ENCODE measurements at places on chromosomes 16 and 17. TPM values are rescaled to one million over a fixed set of nuclear protein-coding genes. Genes with fewer than 3 reads are reported as not detected.

DNA sequence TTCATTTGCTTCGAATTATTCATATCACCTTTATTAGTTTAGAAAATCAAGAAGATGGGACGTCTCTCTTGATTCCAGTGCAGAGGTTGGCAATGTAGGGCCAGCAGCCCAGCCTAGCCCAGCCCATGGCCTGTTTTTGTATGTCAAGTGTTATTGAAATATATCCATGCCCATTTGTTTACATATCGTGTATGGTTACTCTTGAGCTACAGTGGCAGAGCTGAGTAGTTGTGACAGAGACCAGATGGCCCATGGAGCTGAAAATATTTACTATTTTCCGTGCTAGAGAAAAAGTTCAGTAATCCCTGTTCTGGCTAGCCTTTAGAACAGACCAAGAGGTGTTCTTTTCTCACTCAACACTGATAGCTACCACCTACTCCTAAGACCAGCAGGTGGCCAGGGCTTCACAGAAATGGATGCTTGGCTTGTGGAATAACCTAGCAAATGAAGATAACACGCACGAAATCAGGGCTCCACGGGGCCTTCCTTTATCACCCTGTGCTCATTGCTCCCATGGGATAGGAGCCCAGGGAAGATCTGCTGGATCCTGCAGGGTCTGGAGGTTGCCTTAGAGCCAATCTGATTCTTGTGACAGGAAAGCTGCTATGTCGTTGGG is 123.2 kb upstream of the ANKFN1 start:
- no peaks in the 10 kb centered on the region for H3K4me1 ChIP-seq
- no peaks in the 10 kb centered on the region for H3K27me3 ChIP-seq
- DNase-seq: no peak
- no peak overlapping the region for H3K4me3 ChIP-seq
- no peak overlapping the region for H3K27ac ChIP-seq

PRSS21 gene
- total RNA-seq: not detected

PARD6A gene
- total RNA-seq: 5.6 TPM

CEP112 gene
- total RNA-seq: 8.1 TPM

- H3K36me3 ChIP-seq: peaks cover 3% of the 10 kb centered on the region
- H3K27me3 ChIP-seq: no peaks in the 10 kb centered on the region
- no peak for DNase-seq
- no peak overlapping the region for H3K27ac ChIP-seq
These were observed 39.1 kb downstream of the PSME3IP1 start for GRCh38 chr16:57146735-57147134.

- H3K4me1 ChIP-seq: no peaks in the 10 kb centered on the region
- no peak overlapping the region for H3K4me3 ChIP-seq
- peaks cover 32% of the 10 kb centered on the region for H3K36me3 ChIP-seq
- no peak overlapping the region for H3K27ac ChIP-seq
- DNase-seq: no peak
These were observed 7.5 kb downstream of the ASPSCR1 start for GRCh38 chr17:81984773-81985410.

CD300LG gene
- total RNA-seq: 11.8 TPM

RHBDL1 gene
- total RNA-seq: 1.3 TPM

NPIPA8 gene
- total RNA-seq: 10.2 TPM

DNA sequence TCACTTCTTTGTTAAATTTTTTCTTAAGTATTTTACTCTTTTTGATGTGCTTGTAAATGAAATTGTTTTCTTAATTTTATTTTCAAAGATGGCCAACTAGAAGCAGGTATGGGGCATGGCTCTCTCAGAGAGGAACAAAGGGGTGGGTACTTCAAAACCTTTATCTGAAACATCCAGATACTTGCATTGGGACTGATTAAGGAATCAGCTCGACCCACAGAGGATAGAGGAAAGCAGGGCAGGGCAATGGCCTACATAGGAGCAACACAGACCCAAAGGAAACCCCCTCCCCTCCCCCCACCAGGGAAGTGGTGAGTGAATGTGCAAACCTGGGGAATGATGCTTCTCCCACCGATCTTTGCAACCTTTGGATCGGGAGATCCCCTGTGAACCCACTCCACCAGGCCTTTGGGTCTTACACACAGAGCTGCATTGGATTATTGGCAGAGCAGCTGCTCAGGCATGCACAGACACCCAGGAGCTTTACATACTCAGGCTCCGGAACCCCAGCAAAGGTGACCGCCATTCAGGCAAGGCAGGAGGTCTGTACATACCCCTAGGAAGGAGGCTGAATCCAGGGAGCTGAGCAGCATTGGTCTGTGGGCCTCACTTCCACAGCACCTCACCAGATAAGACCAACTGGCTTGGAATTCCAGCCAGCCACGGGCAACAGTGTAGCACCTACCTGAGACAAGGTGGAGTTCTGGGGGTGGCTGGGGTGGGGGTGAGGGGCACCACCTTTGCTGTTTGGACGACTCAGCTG is 3.0 kb upstream of the CCR7 start:
- no peaks in the 10 kb centered on the region for H3K36me3 ChIP-seq
- DNase-seq: no peak

DNA sequence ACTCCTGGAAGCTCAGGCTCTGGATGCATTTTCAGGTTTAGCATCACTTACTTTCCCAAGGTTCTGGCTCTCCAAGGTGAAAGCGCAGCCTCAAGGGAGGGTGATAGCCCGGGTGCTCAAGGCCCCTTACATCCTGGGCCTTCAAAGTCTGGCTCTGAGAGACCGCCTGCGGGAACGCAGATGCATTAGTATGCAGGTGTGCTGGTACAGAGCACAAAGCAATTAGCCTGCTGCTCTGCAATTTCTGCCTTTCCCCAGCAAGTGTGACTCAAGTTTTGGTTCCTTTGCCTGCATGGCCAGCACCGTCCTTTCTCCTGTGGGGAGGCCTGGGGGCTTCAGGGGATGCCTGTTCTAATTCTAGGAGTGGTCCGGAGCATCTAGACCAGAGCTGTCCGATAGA is 116.2 kb downstream of the AATF start:
- no peak for DNase-seq
- H3K4me1 ChIP-seq: no peaks in the 10 kb centered on the region
- no peaks in the 10 kb centered on the region for H3K27me3 ChIP-seq
- H3K27ac ChIP-seq: no peak overlapping the region

- peak overlapping the region; percentile 68 for H3K27ac ChIP-seq
- peak; percentile 76 for DNase-seq
- H3K27me3 ChIP-seq: no peaks in the 10 kb centered on the region
- peaks cover 7% of the 10 kb centered on the region for H3K36me3 ChIP-seq
- peaks cover 3% of the 10 kb centered on the region for H3K4me1 ChIP-seq
- H3K4me3 ChIP-seq: no peak overlapping the region
These were observed 14.9 kb downstream of the TFAP4 start for GRCh38 chr16:4257646-4258556.

GRCh38 chr16:21953541-21953902 is 361 bp downstream of the UQCRC2 start:
- peak overlapping the region; percentile 97 for H3K27ac ChIP-seq
- peaks cover 46% of the 10 kb centered on the region for H3K4me1 ChIP-seq
- peak overlapping the region; percentile 76 for H3K4me3 ChIP-seq
- peaks cover 26% of the 10 kb centered on the region for H3K36me3 ChIP-seq
- H3K27me3 ChIP-seq: no peaks in the 10 kb centered on the region

DNA sequence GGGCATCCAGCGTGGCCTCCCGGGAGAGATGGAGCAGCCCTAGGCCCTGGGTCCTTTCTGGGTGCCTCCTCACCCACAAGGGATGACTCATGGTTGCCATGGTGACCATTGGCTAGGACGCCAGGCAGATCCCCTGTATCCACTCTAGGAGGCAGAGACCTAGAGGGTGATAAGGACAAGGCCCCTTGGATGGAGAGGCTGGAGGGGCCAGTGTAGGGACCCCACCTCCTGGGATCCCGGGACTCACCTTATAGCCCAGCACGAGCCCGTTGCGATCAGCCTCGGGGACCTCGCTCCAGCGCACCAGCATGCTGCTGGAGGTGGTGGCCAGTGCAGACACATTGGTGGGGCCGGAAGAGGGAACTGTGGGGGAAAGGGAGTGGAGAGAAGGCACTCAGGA is 82.2 kb upstream of the CDC42EP4 start:
- no peak overlapping the region for H3K4me3 ChIP-seq
- H3K36me3 ChIP-seq: no peaks in the 10 kb centered on the region
- no peak overlapping the region for H3K27ac ChIP-seq
- no peaks in the 10 kb centered on the region for H3K27me3 ChIP-seq
- no peaks in the 10 kb centered on the region for H3K4me1 ChIP-seq
- no peak for DNase-seq

CCDC200 gene
- not detected for total RNA-seq

TLCD1 gene
- not detected for total RNA-seq

DNA sequence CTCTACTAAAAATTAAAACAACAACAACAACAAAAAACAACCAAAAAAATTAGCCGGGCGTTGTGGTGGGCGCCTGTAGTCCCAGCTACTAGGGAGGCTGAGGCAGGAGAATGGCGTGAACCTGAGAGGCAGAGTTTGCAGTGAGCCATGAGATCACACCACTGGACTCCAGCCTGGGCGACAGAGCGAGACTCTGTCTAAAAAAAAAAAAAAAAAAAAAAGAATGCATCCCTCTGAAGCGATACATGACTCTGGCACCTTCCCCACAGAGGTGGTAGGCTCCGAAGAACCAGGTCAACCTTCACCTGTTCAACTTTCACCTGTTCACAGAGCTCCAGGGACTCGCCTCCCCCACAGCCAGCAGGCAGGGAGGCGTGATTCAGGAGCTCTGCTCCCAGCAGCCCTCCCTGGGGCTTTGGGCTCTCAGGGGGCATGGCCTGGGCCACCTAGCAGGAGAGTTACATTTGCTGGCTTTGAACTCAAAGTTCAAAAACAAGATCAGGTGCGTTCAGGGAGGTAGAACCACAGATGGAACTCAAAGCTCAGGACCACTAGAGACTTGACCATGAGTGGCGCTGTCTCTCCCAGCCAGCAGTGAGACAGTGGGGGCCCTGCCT is 5.6 kb downstream of the VAC14 start:
- no peak for DNase-seq
- H3K27me3 ChIP-seq: no peaks in the 10 kb centered on the region
- H3K4me3 ChIP-seq: no peak overlapping the region
- H3K27ac ChIP-seq: no peak overlapping the region
- peaks cover 8% of the 10 kb centered on the region for H3K36me3 ChIP-seq
- H3K4me1 ChIP-seq: peaks cover 17% of the 10 kb centered on the region

GRCh38 chr16:15521390-15521757 is 87.0 kb downstream of the BMERB1 start:
- no peak overlapping the region for H3K4me3 ChIP-seq
- no peaks in the 10 kb centered on the region for H3K27me3 ChIP-seq
- no peak for DNase-seq
- peak overlapping the region; percentile 22 for H3K27ac ChIP-seq
- no peaks in the 10 kb centered on the region for H3K4me1 ChIP-seq

DNA sequence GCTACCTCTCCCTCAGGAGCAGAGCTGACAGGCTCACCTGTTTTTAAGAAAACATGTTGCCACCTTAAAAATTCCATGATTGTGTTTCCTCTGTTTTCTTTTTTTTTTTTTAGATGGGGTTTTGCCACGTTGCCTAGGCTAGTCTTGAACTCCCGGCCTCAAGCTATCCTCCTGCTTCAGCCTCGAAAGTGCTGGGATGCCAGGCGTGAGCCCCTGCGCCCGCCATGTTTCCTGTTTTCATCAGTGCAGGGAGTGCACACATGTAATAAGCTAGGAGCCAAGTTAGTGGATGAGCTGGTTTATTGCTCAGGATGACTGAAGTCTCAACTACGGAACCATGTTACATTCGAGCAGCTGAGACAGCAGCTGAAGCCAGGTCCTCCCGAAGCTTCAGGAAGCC is 13.6 kb downstream of the MRM3 start:
- H3K4me1 ChIP-seq: no peaks in the 10 kb centered on the region
- H3K27me3 ChIP-seq: no peaks in the 10 kb centered on the region
- H3K36me3 ChIP-seq: peaks cover 19% of the 10 kb centered on the region
- DNase-seq: no peak
- H3K4me3 ChIP-seq: no peak overlapping the region
- H3K27ac ChIP-seq: no peak overlapping the region

GRCh38 chr17:81189670-81190530 is 23.9 kb upstream of the AATK start:
- H3K4me1 ChIP-seq: no peaks in the 10 kb centered on the region
- no peaks in the 10 kb centered on the region for H3K27me3 ChIP-seq
- H3K36me3 ChIP-seq: no peaks in the 10 kb centered on the region
- DNase-seq: no peak
- no peak overlapping the region for H3K27ac ChIP-seq

CACNG3 gene
- not detected for total RNA-seq

DNA sequence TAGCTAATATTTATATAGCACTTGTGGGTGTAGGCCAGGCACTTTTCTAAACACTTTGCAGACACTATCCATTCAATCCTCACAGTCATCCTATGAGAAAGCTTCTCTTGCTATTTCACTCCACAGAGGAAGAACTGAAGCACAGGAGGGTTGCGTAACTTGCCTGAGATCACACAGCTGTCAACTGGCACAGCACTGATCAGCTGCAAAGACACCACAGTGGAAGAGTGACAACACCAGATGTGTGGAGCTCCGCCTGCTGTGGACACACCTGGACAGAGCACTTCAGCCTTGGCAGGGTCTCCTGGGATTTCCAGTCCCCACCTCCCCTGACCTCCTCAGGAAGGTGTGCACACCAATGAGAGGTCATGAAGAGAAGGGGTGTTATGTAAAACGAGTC is 13.3 kb upstream of the CNEP1R1 start:
- no peak for DNase-seq
- no peaks in the 10 kb centered on the region for H3K36me3 ChIP-seq
- no peak overlapping the region for H3K4me3 ChIP-seq
- H3K27me3 ChIP-seq: no peaks in the 10 kb centered on the region

PRR14 gene
- total RNA-seq: 17.3 TPM

DNA sequence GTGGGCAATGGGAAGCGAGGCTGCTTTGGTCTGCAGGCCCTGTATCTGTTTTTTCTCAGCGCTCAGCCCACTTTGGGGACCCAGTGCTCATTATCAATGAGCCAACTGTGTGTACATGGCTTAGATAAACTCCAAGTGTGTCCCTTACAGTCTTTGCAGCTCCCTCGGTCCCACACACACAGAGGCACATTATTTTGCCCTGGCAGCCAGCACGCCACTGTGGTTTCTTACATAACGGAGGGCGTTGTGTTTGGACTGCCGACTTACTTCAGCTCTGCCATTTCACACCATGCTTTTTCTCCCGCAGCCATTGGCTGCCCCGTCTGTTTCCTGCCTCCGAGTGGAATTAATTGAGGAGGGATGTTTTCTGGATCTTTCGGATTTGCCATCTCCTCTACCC is 56.5 kb upstream of the CLEC18A start:
- H3K27me3 ChIP-seq: no peaks in the 10 kb centered on the region
- H3K4me3 ChIP-seq: no peak overlapping the region
- H3K4me1 ChIP-seq: no peaks in the 10 kb centered on the region
- no peak for DNase-seq

Measured in right atrium auricular region (tissue), 2 donors.